Stimulated activated CD8-positive, alpha-beta memory T cell treated with anti-CD3 and anti-CD28 coated beads, Interleukin-7, amount 100 ng/mL, for 1 hour (primary cell): ENCODE measurements at places on chromosomes 4 and X.
A peak's percentile ranks its signal among the peaks of the same experiment; 100 is the strongest.

GRCh38 chr4:7159923-7160322, 32.4 kb upstream of the SORCS2 start:
- DNase-seq, result no peak

- no peak for DNase-seq
Measured at GRCh38 chrX:50779694-50780093, 34.3 kb downstream of the SHROOM4 start.

DNA sequence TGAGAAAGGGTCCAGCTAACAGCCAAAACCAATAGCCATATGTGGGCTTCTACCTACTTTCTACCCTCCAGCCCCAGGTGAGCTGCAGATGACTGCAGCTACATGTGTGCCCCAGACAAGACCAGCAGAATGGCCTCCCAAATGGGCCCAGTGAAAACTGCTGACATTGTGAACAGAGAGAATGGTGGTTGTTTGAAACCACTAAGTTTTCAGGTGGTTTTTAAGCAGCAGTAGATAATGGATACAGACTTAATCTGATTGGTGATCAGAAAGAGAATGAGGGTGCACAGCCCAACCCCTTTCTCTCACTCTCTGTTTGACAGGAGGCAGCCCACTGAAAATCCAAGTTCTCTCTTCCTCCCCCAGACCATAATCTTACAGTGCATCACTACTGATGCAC, 42.5 kb upstream of the BBS12 start:
- no peak for DNase-seq

GRCh38 chrX:119605464-119606279, 552 bp downstream of the NKRF start:
- peak; percentile 16 for DNase-seq

DNA sequence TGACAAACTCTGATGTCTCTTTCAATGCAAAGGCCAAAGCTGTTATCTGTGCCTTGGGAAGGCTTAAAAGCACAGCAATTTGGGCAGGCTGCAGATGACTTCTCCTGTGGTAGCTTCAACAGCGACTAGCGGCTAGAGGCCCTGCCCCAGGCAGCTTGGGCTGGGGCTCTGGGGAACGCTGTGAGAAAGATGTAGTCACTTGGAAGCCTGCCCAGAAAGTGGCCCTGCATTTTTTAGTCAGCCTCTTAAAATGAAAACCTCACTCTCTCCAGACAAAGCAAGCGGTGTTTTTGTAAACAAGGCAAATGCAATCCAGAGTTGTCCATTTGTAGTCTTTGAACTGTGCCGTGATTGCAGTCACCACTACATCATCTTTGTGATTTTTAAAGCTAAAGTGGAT, 27.5 kb downstream of the PCYT1B start:
- DNase-seq, result no peak

- no peak for DNase-seq
Measured at GRCh38 chr4:147696866-147697265, 12.9 kb upstream of the PRMT9 start.
